Fibroblast of lung (primary cell): ENCODE measurements at places on chromosomes 3 and 15.
A peak's percentile ranks its signal among the peaks of the same experiment; 100 is the strongest.

- no peak overlapping the region for H3K27ac ChIP-seq
- DNase-seq, result no peak
- H3K27me3 ChIP-seq, result no peaks in the 10 kb centered on the region
- no peaks in the 10 kb centered on the region for H3K4me1 ChIP-seq
- no peak overlapping the region for H3K4me3 ChIP-seq
- H3K36me3 ChIP-seq, result no peaks in the 10 kb centered on the region
Measured at GRCh38 chr3:40043444-40043755, 234.0 kb downstream of the MYRIP start.

- no peaks in the 10 kb centered on the region for H3K36me3 ChIP-seq
- no peaks in the 10 kb centered on the region for H3K27me3 ChIP-seq
- peaks cover 11% of the 10 kb centered on the region for H3K4me1 ChIP-seq
- H3K27ac ChIP-seq, result no peak overlapping the region
Measured at GRCh38 chr3:194685065-194685717, 492 bp upstream of the FAM43A start.

DNA sequence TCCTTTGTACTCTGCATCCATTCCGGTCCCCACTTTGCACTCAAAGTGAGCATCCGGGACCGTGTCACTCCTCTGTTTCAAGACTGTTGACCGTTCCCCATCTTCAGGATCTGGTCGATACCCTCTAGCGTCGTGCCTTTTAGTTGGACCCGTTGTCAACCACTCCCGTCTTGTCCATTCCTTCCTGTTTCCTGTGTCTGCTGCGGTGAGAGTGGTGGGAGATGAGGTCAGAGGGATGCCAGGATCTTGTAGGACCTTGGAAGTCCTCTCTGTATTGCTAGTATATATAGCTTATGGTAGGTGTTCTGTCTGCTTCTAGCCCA lies 624 bp downstream of the BRK1 start:
- peak overlapping the region; percentile 82 for H3K27ac ChIP-seq
- peak overlapping the region; percentile 93 for H3K4me3 ChIP-seq
- H3K4me1 ChIP-seq, result peaks cover 7% of the 10 kb centered on the region
- no peaks in the 10 kb centered on the region for H3K27me3 ChIP-seq
- DNase-seq, result peak; percentile 68
- no peaks in the 10 kb centered on the region for H3K36me3 ChIP-seq

- H3K4me1 ChIP-seq, result no peaks in the 10 kb centered on the region
- H3K27ac ChIP-seq, result no peak overlapping the region
- no peak overlapping the region for H3K4me3 ChIP-seq
- H3K27me3 ChIP-seq, result peaks cover 24% of the 10 kb centered on the region
Measured at GRCh38 chr3:197424674-197425484, 126.5 kb upstream of the DLG1 start.

DNA sequence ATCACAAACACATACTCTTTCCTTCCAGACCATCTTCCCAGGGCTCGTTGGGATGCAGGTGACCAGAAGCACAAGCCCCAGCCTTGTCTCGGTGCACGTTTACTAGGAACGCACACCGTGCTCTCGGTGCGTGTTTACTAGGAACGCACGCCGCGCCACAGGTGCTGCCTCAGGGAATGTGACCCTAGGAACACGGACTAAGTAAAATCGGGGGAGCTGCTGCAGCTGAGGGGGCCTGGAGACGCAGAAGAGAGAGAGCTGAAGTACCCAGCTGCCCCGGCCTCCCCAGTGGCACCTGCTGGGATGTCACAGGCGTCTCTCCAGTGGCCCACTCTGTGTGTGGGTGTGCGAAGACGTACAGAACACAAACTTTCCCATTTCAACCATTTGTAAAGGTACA lies 91.0 kb upstream of the SNRPA1 start:
- no peak overlapping the region for H3K27ac ChIP-seq
- H3K27me3 ChIP-seq, result no peaks in the 10 kb centered on the region
- DNase-seq, result no peak

GRCh38 chr3:113105093-113105449 lies 106.3 kb upstream of the BOC start:
- H3K27me3 ChIP-seq, result peaks cover 3% of the 10 kb centered on the region
- no peaks in the 10 kb centered on the region for H3K36me3 ChIP-seq
- no peak overlapping the region for H3K4me3 ChIP-seq

DNA sequence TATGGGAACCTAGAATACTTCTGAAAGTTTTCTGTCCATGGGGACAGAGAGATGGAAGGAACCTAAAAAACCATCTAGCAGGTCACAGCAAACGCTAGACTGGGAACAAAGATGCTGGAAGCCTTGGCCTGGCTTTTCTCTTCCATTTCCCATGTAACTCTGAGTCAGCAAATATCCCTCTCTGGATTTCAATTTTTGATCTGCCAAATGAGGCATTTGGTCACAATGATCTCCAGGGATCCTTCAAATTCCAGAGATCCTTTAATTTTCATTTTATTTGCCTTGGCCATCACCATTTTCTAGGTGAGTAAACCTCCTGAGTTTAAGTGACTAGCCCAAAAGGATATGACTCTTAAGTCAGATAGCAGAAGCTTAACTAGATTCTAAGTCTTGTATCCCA lies 39.7 kb downstream of the RTP1 start:
- no peaks in the 10 kb centered on the region for H3K4me1 ChIP-seq
- H3K36me3 ChIP-seq, result peaks cover 2% of the 10 kb centered on the region
- H3K27ac ChIP-seq, result no peak overlapping the region
- H3K27me3 ChIP-seq, result no peaks in the 10 kb centered on the region
- no peak overlapping the region for H3K4me3 ChIP-seq

GRCh38 chr15:57323806-57324589 lies 52.3 kb upstream of the CGNL1 start:
- no peaks in the 10 kb centered on the region for H3K27me3 ChIP-seq
- peaks cover 7% of the 10 kb centered on the region for H3K4me1 ChIP-seq
- H3K27ac ChIP-seq, result no peak overlapping the region
- no peak overlapping the region for H3K4me3 ChIP-seq
- no peak for DNase-seq

- H3K27me3 ChIP-seq, result no peaks in the 10 kb centered on the region
- H3K4me3 ChIP-seq, result peak overlapping the region; percentile 49
- no peaks in the 10 kb centered on the region for H3K36me3 ChIP-seq
- DNase-seq, result peak; percentile 81
- H3K4me1 ChIP-seq, result peaks cover 7% of the 10 kb centered on the region
Measured at GRCh38 chr15:101121511-101122090, 130.2 kb downstream of the CHSY1 start.

- peak; percentile 42 for DNase-seq
- H3K27me3 ChIP-seq, result no peaks in the 10 kb centered on the region
- H3K27ac ChIP-seq, result peak overlapping the region; percentile 60
- peak overlapping the region; percentile 93 for H3K4me3 ChIP-seq
Measured at GRCh38 chr3:149085828-149086231, 503 bp downstream of the HLTF start.

DNA sequence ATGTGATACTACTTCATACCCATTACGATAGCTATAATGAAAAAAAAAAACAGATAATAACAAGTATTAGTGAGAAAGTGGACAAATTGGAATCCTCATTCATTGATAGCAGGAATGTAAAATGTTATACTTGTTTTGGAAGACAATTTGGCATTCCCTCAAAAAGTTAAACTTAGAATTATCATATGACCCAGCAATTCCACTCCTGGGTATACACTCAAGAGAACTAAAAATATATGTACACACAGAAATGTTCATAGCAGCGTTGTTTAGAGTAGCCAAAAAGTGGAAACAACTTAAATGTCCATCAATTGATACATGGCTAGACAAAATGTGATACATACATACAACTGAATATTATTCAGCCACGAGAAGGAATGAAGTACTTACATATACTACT lies 69.9 kb downstream of the PRICKLE2 start:
- no peak for DNase-seq
- H3K27ac ChIP-seq, result no peak overlapping the region
- H3K36me3 ChIP-seq, result peaks cover 10% of the 10 kb centered on the region
- no peak overlapping the region for H3K4me3 ChIP-seq
- H3K4me1 ChIP-seq, result peaks cover 17% of the 10 kb centered on the region
- no peaks in the 10 kb centered on the region for H3K27me3 ChIP-seq

- no peak overlapping the region for H3K27ac ChIP-seq
- DNase-seq, result peak; percentile 22
- H3K4me3 ChIP-seq, result no peak overlapping the region
- no peaks in the 10 kb centered on the region for H3K36me3 ChIP-seq
Measured at GRCh38 chr3:67357610-67358458, 296.6 kb downstream of the SUCLG2 start.

DNA sequence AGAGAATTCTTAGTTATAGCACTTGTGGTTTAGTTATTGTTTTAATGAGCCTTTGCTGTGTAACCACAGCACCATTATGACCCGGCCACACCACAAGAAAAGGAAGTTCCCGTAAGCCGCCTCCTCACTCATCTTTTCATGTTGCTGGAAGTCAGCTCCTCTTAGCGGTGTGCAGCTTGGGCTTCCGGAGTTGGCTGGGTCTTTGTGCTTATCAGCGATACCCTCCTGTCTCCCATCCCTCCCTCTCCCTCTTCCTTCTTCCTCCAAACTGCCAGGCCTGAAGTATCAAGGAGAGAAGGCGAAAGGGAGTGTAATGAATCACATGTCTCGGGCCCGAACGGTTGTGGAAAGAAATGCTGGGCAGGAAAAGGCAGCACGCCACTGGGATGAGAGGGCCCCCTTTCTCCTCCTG lies 353.5 kb downstream of the MCTP2 start:
- no peaks in the 10 kb centered on the region for H3K4me1 ChIP-seq
- peak; percentile 39 for DNase-seq
- H3K27me3 ChIP-seq, result no peaks in the 10 kb centered on the region
- no peaks in the 10 kb centered on the region for H3K36me3 ChIP-seq
- H3K4me3 ChIP-seq, result no peak overlapping the region

DNA sequence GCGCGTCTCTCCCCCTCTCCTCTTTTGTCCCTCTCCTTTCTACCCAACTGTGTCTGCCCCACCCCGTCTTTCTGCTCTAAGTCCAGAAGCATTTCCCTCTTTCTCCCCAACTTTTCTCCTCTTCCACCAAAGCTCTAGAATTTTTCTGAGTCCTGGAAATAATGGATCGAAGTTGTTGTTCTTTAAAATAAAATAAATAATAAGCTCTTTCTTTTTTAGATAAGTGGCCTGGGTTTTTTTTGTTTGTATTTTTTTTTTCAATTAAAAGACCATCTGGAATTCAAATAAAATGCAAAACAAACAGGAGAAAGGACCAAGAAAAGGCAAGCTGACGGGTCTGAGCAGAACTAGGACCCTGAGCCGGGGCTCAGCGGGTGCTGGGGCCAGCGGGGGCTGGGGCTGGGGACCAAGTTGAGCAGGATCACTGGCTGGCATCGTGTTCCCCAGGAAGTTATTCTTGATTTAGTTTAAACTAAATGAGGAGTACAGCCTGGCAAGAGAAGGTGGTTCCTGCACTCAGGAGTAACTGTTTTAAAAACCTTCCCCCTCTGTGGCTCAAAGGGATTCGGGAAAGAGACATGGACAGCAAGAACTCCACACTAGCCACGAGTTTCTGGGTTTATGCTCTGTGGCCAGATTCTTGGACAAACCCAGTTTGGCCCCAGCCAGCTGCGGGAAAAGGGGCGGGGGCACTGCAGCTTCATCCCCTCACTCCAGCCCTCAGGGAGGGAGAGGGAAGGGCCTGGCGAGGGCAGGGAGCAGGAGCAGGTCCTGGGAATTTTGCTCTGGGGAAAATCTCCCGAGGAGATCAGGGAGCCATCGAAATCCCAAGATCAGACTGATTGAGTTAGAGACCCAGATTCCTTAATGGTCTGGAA lies 8.4 kb downstream of the GATA2 start:
- peaks cover 19% of the 10 kb centered on the region for H3K4me1 ChIP-seq
- peaks cover 4% of the 10 kb centered on the region for H3K36me3 ChIP-seq
- peak; percentile 43 for DNase-seq

DNA sequence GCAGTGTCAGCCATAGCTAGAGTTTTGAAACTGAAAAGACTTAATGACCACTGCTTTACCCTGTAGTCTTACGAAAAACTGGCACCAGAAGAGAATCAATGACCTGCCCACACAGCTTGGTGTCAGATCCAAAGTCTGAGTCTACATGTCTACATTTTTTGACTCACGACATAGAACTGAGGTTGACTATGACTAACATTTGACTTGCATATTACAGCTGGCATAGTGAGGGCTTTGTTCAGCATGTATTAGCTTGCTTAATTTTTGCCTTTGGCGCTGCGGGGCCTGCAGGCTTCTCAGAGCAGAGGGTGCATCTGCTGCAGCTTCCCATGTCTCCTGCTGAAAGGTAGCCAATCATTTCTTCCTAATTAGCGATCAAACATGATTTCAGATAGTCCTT lies 167.0 kb downstream of the EBLN2 start:
- no peaks in the 10 kb centered on the region for H3K27me3 ChIP-seq
- H3K36me3 ChIP-seq, result no peaks in the 10 kb centered on the region
- no peak overlapping the region for H3K27ac ChIP-seq
- DNase-seq, result peak; percentile 68
- H3K4me3 ChIP-seq, result no peak overlapping the region
- H3K4me1 ChIP-seq, result no peaks in the 10 kb centered on the region

DNA sequence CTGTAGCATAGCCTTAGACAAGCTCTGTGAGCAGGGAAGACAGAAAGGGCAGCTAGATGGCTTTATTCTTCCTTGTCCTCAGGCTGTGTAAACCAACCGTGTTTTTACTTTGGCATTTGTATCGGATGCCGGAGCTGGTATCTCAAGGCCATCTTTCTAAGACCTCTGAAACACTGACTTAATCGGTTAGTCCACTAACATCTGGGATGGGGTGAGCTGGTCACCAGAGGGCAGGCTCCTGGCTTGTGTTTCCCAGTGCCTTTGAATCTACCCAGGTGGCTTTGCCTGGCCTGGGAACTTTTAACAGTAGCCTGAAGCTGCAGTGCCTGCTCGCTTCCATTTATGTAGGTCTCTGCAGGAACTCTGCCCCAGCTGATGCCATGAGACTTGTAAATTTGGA lies 252.7 kb downstream of the NR1D2 start:
- H3K4me1 ChIP-seq, result peaks cover 2% of the 10 kb centered on the region
- no peak for DNase-seq
- H3K27ac ChIP-seq, result no peak overlapping the region

DNA sequence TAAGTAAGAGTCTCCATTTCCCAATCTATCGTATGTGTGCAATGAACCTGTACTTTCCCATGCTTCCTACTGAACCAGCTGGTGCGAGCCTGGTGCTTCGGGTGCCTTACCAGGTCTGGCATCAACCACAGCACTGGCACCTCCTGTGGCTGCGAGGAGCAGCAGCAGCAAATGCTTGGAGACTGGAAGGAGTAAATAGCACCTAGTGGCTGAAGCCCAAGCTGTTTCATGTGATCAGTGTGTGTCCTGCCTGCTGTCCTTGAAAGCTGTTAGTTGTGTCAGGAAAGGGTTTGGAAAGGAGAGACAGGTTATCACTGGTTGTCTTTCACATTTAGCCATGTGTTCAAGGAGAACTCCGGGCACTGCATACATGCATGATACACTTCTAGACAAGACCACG lies 31.8 kb downstream of the PCOLCE2 start:
- no peak overlapping the region for H3K27ac ChIP-seq
- H3K36me3 ChIP-seq, result no peaks in the 10 kb centered on the region
- H3K27me3 ChIP-seq, result no peaks in the 10 kb centered on the region
- no peaks in the 10 kb centered on the region for H3K4me1 ChIP-seq
